ENCODE measurements at places on chromosomes 2 and 18.

DNA sequence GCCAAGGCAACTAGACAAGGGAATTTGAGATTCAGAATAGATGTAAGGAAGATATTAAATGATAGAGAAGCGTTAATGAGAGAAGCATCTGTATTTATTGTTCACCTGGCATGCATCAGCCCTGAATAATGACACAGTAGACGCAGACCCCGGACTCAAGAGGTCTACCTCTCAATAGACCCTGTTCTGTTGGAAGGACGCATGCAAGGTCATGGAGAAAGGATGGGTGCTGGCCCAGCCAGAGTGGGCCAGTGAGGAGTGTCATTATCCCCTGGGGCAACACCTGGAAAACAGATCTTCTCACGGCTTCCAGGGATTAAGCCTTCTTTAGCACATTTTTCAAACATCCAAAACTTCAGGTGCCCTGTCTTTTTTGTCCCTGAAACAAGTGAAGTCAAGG is 461.0 kb downstream of the EIPR1 start:
- DNase-seq = no peak

GRCh38 chr18:50662177-50662576 is 102.3 kb downstream of the MAPK4 start:
- no peak for DNase-seq

DNA sequence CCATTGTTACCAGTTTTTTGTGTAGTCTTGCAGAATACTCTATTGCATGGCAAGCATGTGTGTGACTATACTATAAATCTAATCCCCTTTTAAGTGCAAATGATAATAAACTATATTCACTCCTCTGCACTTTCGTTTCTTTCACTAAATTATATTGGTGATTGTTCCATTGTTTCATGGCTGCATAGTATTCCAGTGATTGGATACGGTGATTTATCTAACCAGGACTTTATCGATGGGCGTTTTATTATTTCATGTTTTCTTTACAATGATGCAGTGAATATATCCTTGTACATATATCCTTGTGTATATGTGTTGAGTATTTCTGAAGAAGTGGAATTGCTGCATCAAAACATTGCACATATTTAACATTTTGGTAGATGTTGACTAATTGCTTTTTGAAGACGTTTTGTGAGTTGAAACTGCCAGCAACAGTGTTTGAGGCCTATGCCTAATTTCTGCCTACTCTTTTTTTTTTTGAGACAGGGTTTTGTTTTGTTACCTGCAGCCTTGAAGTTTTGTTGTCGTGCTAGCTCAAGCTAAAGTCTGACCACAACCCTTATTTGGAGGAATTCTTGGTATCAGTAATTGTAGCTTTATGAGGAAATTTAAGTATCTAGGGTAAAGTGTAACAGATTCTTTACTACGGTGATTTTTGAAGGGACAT is 2.7 kb downstream of the MIB1 start:
- DNase-seq = no peak

GRCh38 chr2:73703675-73704074 is 33.5 kb downstream of the TPRKB start:
- no peak for DNase-seq

DNA sequence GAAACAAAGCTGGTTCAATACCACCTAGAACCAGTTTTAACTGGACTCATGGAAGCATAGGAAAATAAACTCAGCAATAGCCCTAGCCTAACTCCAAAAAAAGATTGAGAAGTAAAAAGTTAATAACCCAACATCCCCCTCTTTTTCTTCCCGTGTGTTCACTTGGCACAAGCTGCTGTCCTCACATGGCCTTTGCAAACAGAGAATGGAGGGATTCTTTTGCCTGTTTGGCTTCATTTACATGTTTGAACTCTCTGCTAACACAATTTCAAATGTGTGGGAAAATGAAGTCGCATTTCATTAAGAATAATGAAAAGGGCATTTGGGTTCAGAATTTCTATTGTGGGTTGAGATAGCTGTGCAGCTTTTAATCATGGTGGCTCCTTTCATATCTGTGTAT is 589.2 kb upstream of the LRRTM1 start:
- no peak for DNase-seq

- no peak for DNase-seq
Observed at GRCh38 chr2:214960677-214961076, 151.2 kb upstream of the BARD1 start.

GRCh38 chr2:151230627-151231140 is 31.0 kb downstream of the RBM43 start:
- no peak for DNase-seq

DNA sequence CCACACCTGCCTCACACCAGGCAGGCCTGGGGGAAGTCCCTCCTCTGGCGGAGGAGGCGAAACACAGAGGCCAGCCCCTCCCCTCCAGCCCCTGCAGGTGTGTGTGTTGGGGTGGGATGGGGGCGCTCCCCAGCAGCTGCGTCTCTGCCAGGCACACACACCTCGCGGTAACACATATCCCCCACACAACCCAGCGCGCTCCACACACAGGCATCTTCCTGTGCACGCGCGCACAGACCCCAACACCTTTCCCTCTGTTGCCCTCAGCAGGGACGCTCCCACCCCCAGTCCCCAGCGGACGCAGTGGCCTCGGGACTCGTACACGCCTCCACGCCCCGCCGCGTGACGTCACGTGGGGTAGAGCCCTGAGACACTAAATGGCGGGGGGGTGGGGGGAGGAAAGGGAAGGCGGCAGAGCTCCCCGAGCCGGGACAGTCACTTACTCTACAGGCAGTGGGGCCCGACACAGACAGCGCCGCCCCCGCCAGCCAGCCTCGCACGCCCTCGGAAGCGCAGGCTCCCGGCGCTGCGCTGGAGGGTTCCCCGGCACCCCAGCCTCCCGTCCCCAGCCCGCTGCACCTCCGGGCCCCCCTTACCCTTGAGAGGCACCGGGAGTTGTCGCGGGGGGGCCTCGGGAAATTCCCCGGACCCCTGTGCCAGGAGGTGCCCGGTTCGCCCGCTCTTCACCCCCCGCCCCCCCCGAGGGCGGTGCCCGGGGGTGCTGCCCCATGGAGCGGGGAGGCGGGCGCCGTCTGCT is at the start of gene WNT10A:
TSS of gene WNT10A (plus strand) at position 751 of the 757 bp plus-strand sequence. CDS start 144 bp downstream, outside the sequence.
- DNase-seq = peak; percentile 96

DNA sequence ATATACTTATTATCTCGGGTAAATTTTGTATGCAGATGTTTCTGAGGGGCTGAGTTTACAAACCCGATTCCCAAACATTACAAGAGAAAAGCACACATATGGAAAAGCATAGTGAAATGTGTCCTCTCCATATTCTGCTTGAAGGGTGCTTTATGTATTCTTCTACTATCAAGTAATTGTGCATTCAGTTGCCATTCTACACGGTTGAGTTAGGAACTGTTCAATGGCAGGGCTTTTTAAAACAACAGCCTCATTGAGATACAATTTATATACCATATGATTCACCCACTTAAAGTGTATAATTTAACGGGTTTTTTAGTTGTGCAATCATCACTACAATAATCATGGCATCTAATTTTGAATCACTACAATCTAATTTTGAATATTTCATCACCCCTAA is 138.4 kb upstream of the DLGAP1 start:
- DNase-seq = no peak

DNA sequence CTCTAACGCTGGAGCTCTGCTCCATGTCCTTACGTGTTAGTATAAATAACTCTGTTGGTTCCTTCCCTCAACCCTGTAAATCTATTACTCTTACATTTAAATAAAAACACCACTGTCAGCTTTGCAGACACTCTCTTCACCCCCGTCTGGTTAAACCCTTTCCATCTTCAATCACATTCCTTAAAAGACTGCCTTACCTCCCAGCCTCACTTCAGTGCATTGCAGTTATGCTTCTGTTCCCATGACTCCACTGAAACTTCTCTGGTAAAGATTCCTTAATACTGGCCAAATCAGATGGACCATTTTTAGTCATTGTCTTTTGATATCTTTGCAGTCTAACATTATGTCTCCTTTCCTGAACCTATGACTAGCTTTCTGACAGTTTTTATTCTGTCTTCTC is 61.7 kb downstream of the EML4 start:
- no peak for DNase-seq

GRCh38 chr18:56197241-56197859 is 441.0 kb downstream of the TXNL1 start:
- DNase-seq = no peak

- DNase-seq = no peak
Observed at GRCh38 chr2:9327873-9328352, 95.4 kb downstream of the ITGB1BP1 start.

DNA sequence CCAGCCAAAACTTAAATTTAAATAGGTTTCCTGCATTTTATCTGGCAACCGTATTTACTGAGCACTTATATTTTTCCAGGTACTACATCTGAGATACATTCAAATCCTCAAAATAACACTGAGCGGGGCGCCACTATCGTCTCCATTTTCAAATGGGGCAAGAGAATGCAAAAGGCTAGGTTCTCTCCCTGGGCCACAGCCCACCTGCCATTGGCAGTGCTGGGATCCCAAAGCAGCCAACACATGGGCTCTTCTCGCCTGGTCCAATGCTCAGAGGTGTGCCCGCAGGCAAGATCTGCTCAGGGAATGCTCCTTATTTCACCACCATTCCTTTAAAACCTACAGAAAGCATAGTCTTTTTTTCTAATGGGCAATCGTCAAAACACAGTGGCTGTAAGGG is 11.3 kb upstream of the ID2 start:
- DNase-seq = no peak

DNA sequence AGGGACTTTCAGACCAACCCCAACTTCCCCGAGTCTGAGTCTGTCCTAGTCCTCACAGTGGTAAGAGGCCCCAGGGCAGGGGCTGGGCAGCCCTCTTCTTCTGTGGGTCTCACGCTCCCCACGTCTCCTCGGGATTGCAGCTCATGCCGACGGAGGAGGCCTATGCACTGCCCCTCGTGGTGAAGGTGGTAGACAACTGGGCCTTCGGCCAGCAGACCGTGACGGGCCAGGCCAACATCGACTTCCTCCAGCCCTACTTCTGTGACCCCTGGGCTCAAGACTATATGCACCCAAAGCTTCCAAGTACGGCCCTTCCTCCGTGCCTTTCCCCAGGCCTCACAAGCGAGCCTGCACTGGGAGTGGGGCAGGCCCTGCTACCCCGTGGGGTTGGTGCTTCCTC is 44.3 kb downstream of the LMAN2L start:
- no peak for DNase-seq

- no peak for DNase-seq
Observed at GRCh38 chr2:169137924-169138323, 68.6 kb downstream of the DHRS9 start.

Data from spleen (tissue), 13 donors.